ENCODE measurements at places on chromosomes 4 and X.

DNA sequence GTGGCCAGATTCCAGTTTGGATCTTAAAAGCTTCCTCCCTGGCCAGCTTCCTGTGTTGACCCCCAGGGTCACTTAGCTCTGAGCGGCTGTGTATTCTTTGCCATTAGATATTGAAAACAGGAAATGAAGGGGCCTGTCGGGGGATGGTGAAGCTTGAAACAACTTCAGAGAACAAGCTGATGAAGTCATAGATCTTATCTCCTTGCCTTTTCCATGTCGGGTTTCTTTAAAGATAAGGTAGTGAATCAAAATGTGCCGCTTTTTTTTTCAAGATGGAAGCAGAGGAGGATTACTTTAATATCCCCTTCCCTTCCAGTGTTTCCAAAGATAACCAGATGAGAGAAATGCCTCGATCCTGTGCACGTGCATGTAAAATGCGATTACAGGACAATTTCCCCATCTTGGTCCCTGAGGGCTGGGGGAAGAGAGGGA, 508.5 kb downstream of the MID1IP1 start:
- DNase-seq: no peak

DNA sequence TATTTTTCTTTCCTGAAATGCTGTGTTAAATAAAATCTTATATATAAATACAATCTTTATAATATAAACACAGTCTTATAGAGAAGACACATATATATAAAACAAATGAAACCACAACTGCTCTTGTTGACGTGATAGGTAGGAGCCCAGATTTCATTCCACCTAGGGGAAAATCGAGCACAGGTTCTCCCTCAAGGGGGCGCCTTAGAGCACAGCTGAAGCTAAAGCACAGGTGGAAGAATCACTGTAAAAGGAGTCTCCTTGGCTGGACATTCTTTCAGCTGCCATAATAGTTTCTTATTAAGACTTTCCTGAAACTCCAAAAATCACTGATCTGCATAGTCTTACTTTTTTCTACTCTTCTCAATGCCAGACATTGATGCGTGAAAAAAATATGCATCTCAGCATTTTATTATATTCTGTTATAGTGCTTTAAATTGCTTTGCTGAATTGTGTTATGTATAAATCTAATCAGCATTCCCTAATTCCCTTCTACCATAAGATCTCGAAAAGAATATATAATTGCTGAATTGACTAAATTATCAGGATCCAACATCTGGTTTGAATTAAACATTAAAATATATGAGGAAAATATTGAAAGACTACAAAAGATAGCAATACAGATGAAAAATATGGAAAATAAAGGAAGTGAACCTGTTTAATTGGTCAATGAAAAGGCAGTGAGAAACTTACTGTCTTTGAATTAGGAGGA, 25.5 kb upstream of the RXFP1 start:
- DNase-seq: peak; percentile 79

DNA sequence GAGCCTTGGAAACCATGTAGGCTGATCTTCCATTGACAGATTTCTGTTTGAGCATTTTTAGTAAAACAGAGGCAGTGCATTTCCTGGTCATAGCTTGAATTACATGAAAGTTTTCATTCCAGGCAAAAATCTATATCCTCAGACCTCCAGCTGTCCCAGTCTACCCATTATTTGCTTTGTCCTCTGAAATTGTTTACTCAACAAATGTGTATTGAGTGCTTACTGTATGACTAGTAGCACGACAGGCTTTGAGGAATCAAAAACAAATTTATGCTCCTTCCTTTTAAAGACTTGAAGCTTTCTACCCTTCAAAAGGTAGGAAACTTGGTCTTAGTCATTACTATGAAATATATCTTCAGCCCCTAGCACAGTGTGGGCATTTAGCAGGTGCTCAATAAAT, 307.9 kb upstream of the IGFBP7 start:
- DNase-seq: no peak

DNA sequence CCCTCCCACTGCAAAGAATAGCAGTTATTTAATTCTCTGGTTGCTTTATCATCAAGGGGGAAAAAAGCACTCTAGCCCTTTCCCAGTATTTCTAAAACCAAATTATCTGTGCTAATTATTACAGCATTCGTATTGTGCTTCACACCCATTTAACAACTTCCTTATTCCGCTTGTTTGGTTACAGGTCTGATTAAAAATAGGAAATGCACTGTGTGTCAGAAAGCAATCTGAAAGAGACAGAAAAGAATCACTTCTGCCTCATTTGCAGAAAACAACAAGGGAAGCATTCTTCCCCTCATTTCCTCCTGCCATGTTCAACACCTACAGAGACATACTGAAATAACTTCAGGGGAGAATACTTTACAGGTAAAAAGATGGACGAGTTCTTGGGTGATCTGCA, 114.9 kb upstream of the MAP3K15 start:
- no peak for DNase-seq

- DNase-seq: no peak
These were observed 78.0 kb upstream of the NRK start for GRCh38 chrX:105744291-105744690.

DNA sequence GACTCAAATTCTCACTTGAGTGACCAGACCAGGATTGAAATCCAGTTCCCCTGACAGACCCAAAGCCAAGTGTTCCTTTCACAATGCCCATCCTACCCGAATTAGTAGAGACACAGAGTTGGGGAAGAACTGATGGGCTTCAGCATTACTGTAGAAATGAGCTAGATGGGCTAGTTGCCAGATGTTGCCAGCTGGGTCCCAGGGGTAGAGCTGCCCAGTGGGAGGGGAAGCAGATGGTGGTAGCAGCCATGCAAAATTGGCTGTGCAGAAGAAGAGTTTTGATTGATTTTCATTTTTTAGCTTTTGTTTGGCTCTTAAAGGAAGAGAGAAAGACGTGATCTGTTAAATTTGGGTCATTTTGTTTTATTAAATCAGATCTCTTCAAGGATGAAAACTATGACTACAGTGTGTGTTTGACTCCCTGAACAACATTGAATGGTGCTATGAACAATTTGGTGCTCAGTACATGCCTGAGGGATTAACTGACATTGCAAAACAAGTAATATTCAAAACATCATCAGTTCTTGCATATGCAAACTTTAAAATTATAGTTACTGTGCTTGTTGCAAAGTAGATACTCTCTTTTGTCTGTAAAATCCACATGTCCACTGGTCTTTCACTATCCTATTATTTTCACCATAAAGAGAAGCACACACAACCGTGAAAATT, 86.0 kb downstream of the PARM1 start:
- no peak for DNase-seq

GRCh38 chrX:112874175-112874574, 33.5 kb upstream of the AMOT start:
- no peak for DNase-seq

DNA sequence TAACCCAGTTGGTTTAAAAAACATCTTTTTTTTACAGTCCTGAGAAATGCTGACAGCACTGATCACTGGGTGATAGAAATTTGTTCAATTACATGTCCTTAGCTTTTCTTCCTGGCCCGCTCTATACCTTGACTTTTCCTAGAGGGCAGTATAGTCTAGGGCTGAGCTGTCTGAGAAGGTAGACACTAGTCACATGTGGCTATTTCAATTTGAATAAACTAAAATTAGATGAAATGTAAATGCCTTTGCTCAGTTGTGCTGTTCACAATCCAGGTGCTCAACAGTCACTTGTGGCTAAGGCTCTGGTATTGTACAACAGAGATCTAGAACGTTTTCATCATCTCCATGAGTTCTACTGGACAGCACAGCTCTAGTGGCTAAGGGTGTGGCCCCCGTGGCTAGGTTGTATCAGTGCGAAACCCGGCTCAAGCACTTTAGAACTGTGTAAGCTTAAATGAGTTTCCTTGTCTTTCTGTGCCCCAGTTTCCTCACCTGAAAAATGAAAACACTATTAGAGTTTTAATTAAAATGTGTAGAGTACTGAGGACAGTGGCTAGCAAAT, 111.6 kb upstream of the WDR17 start:
- no peak for DNase-seq

- DNase-seq: no peak
These were observed 138.7 kb downstream of the AFAP1 start for GRCh38 chr4:7801001-7801400.

DNA sequence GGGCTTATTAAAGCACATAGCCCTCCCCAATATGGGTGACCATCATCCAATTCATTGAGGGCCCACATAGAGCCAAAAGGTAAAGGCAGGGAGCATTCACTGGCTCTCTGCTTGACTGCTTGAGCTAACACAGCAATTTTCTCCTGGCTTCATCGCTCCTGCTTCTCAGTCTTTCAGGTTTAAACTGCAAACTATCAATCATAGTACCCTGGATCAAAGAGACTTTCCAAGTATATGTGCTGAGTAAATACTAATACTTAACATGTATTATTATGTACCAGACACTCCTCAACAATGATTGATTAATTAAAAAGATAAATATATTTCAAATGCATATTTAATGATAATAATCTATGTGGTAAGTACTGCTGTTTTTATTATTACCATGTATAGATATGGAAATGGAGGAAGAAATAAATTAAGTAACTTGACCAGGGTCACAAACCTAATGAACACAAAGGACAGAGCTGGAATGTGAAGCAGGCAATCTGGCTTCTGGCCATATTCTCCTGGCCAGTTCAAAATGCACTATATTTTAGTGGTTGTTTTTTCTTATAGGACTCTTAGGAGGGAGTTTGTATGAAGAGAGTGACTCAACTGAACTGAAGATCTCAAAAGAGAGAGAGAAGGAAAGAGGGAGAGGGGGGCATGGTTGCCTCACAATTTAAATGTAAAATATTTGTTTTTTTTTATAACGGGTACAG, 1197.3 kb downstream of the TECRL start:
- DNase-seq: no peak

DNA sequence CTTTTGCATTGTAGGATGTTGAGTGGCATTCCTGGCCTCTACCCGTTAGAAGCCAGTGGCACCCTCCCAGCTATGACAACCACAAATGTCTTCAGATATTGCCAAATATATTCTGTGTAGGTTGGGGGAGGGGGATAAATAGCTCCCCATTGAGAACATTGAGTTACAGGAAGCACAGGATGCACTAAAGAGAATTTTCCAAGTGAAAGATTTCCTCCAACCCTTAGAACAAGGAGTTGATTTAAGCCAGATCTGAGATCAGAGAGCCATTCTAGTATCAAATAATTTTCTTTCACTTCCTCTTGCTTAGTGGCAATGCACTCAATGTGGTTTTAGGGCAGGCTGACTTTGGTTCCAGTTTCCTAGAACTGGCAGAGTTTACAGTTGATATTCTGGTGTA, 436.6 kb downstream of the C4orf33 start:
- DNase-seq: peak; percentile 29

DNA sequence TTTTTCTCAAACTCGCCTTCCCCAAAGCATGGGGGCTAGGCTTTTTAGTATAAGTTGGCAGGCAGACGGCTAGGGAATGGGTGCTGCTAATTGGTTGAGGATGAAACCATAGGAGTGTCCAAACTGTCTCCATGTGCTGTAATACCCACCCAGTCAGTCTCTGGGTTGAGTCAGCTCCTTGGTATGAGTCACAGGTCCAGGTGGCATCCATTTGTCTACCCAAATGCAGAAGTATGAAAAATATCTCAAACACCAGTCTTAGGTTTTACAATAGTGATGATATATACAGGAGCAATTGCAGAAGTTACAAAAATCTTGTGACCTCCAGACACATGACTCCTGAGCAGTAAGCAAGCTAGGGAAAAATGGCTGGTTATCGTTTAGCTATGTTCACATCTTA, 27.4 kb upstream of the CCSER1 start:
- DNase-seq: peak; percentile 56

- DNase-seq: no peak
These were observed 109.2 kb downstream of the WDFY3 start for GRCh38 chr4:84857296-84857695.

DNA sequence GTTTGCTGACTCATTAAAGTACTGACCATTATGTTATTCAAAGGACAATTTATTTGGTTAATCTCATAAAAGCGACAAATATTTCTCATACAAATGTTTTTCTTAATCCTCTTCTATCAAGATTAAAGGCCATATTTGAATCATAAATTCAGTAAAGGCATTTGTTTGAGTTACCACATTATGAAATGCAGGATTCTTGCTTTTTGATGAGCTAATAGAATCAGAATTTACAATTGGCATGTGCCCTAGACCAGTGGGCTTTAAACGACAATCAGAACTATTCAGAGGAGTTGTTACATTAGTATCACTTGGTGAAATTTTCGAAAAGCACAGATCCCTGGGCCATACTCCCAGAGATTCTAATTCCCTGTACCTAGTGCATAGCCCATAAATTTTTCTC, 55.3 kb downstream of the KLHL4 start:
- no peak for DNase-seq

DNA sequence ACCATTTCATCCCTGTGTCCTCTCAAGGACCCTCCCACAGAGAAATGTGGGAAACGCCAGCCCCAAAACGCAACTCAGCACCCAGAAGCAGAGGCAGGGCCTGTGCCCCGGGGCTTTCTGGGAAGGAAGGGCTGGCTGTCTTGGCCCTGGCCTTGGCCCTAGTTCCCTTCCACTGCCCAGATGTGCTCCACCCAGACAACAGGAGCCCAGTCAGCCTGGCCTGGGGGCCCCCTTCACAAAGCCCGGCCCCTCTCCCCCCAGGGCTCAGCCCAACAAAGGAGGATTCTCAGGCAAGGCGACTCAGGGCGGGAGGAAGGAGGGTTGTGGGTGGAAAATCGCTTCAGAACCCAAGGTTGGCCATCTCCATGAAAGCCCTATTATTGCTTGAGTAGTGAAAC, 82.5 kb downstream of the PJA1 start:
- DNase-seq: no peak

DNA sequence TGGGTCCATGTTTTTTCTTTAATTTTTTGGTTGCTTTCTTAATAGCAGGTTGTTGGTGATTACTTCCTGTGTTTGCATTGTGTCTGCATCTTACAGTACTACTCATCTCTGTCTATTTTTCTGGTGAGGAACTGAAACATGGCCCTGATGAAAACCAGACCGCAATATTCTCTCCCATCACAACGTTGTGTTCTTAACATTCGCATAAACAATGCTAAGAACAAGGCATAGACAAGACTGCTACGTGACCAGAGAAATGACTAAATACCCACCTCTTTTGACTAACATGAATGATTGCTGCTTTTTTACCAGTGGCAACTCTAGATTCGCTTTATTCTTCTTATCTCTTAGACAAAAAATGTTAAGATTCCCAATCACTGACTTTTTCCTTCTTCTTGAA, 179.1 kb downstream of the GC start:
- no peak for DNase-seq

- no peak for DNase-seq
These were observed 6.6 kb downstream of the PAK3 start for GRCh38 chrX:111102636-111103035.

GRCh38 chr4:70426789-70427188, 29.0 kb downstream of the OPRPN start:
- DNase-seq: no peak

DNA sequence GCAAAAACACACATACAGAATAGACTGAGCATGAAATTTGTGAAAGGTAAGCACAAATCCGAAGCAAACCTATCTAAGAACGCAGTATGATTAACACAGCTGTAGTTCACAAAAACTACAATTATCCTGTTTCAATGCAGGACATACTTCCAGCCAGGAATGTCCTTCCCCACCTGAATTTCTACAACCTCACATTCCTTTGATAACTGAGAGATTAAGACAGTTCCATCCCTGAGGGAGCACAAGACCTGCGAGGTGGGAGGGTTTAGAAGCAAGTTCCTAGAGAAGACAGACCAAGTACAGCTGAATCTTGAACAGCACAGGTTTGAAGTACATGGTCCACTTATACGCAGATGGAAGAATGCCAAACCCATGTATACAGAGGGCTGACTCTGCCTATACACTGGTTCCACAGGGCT, 10.6 kb downstream of the ABCG2 start:
- DNase-seq: no peak

Data from inflammatory macrophage treated with lipopolysaccharide for 1 hour (primary cell).